ENCODE measurements at places on chromosomes 13 and 19.

DNA sequence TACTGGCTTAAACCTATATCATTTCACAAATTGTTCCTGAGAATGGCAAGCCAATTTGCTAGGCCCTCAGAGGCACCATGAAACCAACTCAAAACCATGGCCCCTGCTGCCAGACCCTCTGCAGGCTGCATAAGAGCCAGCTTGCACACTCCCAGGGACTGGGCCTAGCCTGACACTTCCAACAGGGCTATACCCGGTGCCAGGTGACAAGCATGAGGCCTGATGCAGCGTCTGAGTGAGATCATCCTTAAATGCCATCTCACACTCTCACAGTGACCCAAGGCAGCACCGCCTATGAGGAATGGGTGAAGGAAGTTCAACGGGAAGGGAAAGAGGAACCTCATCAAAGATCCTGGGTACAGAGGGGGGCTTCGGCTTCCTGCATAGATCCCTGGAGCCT lies 65.6 kb downstream of the C13orf42 start:
- no peak for DNase-seq

DNA sequence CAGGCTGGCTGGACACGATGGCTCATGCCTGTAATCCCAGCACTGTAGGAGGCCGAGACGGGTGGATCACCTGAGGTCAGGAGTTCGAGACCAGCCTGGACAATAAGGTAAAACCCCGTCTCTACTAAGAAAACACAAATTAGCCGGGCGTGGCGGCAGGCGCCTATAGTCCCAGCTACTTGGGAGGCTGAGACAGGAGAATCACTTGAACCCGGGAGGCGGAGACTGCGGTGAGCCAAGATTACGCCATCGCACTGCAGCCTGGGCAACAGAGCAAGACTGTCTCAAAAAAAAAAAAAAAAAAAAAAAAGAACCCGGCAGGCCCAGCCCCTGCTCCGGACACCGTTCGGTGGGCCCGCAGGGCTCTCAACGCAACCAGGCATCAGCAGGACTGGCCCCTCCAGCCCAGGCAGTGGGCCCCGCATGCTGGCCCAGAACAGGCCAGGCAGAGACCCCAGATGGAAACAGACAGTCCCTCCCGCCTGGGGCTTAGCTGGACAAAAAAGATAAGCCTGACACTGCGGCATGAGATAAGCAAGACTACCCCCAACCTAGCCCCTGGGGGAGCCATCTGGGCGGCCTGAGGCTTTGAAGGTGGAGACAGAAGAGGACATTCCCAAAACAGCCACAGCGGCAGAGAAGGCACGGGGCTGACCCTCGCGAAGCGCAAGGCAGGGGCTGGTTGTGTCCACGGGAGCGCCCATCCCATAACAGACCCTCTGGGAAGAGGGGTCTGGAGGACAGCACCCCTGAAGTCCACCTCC lies 11.6 kb downstream of the REXO1 start:
- no peak for DNase-seq

- no peak for DNase-seq
Observed at GRCh38 chr13:71358218-71358617, 508.8 kb downstream of the DACH1 start.

DNA sequence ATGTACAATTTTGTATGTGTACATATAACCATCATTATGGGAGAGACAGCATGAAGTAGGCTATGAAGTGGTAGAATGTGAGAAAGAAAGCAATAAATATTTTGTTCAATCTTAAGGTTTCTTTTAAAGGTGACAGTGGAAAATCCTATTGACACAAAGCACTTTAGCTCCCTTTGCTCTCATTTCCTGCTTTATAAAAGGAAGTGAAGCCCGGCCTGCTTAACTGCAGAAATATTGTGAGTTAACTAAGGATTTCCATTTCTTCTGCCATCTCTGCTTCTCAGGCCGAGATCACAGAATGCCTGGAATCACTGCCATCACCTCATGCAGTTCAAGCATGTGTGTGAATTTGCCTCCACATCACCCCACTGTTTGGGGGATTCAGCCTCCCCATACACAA lies 83.5 kb downstream of the FRY start:
- no peak for DNase-seq

GRCh38 chr13:32988608-32989289 lies 27.5 kb upstream of the KL start:
- no peak for DNase-seq

DNA sequence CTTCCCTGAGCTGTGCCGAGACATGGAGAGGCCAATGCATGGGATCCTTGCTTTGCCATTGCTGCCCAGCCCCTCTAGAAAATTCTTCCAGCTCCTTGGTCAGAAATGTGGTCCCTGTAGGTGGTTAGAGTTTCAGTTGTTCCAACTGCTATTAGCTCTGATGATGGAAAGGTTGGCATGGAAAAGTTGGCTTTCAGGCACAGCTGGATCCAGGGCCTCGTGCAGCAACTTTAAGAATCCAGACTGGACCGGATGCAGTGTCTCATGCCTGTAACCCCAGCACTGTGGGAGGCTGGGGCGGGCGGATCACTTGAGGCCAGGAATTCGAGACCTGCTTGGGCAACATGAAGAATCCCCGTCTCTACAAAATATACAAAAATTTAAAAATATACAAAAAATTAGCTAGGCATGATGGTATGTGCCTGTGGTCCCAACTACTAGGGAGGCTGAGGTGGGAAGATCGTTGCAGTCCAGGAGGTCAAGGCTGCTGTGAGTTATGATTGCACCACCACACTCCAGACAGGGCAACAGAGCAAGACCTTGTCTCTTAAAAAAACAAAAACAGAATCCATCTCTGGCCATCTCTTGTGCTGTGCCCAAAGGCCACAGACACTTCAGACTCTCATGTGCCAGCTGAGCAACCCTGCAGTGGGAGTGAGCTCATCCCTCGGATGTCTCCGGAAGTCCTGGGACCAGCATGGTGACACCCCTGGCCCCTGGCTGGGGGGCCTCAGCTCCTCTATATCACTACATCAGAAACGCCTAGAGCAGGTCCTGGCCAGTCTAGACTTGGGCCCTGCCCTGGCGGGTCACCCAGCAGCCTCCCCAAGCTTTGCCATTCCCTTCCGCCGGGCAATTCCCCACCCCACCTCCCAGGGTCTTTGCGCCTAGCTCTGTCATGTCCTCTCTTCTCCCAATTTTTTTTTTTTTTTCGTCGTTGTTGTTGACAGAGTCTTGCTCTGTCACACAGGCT lies 16.8 kb downstream of the MEX3D start:
- no peak for DNase-seq

DNA sequence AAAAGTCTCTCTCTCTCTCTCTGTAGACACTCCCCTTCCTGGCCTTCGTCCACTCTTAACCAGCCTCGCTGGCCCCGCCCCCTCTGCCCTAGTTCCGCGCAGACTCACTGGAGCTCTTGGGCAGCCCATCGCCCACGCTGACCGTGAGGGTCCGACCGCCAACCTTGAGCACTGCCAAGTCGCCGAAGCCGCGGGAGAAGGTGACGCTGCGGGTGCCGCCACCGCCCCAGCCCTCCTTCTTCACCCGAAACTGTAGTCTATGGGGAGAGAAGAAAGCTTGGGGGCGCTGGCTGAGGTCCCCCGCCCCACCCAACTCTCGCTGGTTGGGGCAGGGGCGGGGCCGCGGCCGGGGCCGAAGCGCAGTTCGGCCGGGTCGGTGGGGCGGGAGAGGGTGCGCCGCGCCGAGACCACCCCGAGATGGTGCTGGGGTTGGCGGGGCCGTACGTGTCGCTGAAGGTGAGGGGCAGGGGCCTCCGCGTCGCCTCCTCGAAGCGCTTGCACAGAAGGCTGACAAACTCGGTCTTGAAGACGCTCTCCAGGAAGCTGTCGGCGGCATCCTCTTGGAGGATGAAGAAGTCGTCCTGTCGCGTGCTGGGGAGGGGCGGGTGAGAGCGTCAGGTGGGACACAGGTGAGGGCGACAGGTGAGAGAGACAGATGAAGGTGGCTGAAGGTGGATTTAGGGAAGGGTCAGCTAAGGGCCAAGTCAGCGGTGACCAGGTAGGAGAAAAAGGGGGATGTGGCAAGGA lies 12.6 kb upstream of the ZNF414 start:
- DNase-seq, result peak; percentile 73
